ENCODE measurements at places on chromosomes 3 and 15.

DNA sequence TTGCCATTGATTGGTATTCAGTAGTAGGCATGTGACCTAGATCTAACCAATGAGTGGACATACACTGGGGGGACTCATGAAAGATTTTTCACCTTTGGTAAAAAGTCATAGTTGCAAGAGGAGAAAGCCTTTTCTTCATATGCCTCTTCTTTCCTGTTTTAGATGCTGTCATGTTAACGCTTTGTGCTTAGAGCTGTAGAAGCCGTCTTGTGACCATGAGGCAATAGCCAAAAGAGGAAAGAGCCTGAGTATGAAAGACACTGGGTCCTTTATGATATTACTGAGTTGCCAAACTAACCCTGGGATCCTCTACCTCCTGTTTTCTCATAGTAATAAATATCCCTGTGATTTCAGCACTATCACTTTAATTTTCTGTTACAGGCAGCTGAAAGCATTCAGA lies 396.0 kb downstream of the FHIT start:
- no peak for DNase-seq

- no peak for DNase-seq
Measured at GRCh38 chr3:59251869-59252268, 202.0 kb upstream of the CFAP20DC start.

- no peak for DNase-seq
Measured at GRCh38 chr3:131007782-131008181, 18.8 kb downstream of the ASTE1 start.

DNA sequence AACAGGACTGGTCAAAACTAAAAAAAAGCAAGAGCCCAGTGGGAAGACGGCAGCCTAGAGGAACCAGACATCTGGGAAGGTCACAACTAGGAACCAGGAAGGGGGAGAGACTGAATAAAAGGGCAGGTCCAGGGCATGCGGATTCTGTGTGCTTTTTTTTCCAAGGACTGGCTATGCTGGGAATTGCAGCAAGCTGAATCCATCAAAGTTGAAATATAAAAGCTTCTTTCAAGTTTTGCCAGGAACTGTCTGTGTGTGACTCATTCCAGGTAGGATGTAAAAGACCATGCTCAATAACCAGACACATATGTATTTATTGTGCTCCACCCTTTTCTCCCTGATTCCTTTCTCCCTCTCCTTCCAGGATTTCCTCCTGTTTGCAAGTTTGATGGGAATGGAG lies 47.9 kb upstream of the CCDC80 start:
- no peak for DNase-seq

GRCh38 chr3:120272286-120272685 lies 12.7 kb downstream of the GPR156 start:
- DNase-seq = no peak

GRCh38 chr3:166993015-166993630 lies 387.0 kb downstream of the ZBBX start:
- DNase-seq = no peak

DNA sequence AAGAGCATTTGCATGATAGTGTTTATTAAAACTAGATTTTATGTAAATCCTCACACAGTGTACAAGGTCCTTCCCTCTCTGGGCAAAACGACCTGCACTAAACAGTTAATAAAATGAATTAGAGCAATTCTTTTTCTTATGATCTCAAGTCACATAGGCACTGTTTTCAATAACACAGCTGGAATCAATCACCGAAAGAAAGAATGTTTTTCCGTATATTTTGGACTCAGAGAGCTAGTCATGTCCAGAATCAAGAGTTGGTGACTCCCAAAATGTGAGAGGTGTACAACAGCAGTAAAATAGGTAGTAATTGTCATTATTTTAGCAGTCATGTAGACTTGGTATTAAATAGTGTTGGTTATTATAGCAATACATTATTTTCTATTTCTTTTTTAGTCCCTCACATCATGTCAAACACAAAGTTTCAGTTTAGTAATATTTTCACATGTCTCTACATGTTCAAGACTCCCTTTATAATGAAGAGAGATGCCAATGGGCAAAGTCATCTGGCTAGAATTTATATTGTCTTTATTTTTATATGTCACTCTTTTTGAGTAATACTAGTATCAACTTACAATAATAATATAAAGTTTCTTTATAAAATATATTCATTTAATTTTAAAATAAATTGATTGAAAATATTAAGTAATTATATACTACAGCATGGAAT lies 448.6 kb upstream of the CDIN1 start:
- DNase-seq = no peak

DNA sequence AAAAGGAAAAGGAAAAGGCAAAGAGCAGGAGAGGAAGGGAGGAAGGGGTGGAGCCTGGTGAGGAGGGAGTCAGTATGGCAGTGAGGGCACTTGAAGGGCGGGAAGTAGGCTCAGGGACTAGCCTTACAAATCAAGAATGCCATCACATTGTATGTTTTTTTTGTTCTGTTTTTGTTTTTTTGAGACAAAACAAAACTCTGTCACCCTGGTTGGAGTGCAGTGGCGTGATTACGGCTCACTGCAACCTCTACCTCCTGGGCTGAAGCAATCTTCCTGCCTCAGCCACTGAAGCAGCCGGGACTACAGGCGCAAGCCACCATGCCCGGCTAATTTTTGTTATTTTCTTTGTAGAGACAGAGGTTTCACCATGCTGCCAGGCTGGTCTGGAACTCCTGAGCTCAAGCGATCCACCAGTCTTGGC lies 10.5 kb upstream of the PIK3CB start:
- no peak for DNase-seq

- no peak for DNase-seq
Measured at GRCh38 chr3:126834596-126835471, 130.8 kb downstream of the CHCHD6 start.

Measured in CD4-positive, alpha-beta T cell treated with Interleukin-6 for 4 hours (primary cell).